ENCODE measurements at places on chromosomes 6 and 20.
A peak's percentile ranks its signal among the peaks of the same experiment; 100 is the strongest.

DNA sequence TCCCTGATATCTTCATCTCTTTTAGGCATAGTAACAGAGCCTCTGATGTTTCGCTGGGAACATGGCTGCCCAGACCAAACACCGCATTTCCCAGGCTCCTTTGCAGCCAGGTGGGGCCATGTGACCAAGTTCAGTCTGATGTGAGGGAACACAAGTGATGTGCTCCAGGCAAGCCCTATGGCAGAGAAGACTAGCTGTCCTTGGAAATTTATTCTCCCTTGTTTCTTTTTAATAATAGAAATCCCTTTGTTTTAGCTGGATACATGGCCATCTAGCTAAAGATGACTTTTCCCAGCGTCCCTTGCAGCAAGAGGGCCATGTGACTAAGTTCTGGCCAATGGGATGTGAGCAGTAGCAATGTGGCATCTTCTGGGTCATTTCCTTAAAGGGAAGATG is 30.8 kb downstream of the SLC2A10 start:
- DNase-seq = no peak

DNA sequence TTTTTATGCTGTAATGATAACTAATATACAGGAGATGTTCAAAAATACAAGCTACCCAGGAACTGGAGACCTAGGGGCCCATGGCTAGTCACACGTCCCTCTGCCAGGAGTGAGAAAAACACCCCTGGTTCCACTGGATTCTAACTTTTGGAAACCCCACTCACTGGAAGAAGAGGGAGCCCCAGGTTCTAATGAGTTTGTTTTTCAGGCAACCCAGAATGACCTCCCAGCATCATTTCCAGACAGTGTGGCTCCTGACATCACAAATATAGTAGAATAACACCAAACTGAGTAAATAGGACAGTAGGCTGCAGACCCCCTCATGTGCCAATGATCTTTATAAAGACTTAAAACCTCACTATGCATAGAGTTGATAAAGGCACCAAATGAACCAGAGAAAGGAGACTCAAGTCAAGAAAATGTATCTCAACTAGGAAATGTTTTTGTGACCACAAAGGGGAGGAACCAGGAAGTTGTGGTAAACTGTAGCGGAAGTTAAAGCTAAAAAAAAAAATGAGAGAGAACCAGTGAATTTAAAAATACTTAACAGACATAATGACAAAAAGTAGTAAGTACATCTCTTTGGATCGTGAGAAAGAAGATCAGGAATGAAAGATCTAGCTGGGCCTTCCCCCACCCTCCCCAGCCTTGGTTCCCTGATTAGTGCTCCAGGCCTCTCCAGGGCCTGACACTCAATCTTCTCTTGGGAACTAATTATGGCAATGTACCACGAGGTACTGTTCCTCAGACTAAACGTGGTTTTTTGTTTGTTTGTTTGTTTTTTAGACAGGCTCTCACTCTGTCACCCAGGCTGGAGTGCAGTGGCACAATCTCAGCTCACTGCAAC is 19.8 kb downstream of the HLA-E start:
- no peak for DNase-seq

- DNase-seq = no peak
These were observed 12.1 kb downstream of the LGSN start for GRCh38 chr6:63307581-63308246.

- no peak for DNase-seq
These were observed 76.6 kb upstream of the CST7 start for GRCh38 chr20:24872291-24873024.

- DNase-seq = peak; percentile 69
These were observed 392.7 kb upstream of the MAN1A1 start for GRCh38 chr6:119742188-119742803.

DNA sequence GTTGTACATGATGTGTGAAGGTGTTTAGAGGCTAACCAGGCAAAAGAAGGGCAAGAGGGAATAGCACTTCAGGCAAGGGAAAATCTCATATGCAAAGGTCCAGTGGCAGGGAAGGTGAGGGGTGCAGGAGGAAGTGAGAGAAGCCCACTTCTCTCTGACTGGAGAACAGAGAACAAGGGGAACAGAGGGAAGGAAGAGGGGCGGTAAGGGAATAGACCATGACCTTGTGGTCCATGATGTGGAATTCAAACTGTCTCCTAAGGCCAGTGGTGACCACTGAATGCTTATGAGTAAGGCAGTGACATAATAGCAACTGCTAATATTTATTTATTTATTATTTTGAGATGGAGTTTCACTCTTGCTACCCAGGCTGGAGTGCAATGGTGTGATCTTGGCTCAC is 20.6 kb upstream of the SLC9A8 start:
- DNase-seq = no peak

- DNase-seq = no peak
These were observed 19.0 kb upstream of the SERINC3 start for GRCh38 chr20:44540834-44541233.

- no peak for DNase-seq
These were observed 417.3 kb upstream of the MARCKS start for GRCh38 chr6:113439866-113440265.

GRCh38 chr20:40339661-40340449 is 349.2 kb downstream of the MAFB start:
- no peak for DNase-seq

DNA sequence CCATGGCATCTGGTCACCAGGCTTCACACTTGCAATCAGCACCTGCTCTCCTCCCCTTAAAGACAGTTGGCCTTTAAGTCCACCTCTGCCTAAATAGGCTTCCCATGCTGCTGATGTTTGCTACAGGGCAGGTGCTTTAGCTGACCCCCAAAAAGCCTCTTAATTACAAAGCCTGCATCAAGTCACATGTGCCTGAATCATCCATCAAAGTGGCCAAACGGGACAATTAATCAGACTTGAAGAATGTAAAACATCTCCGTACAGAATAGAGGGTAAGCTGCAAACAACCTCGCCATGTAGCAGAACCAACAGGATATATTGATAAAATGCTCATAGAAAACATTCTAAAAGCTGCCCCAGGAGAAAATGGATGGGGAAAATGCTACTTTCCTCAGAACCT is 7.4 kb downstream of the LY86 start:
- no peak for DNase-seq

GRCh38 chr20:24994186-24994465 is 1.6 kb upstream of the APMAP start:
- DNase-seq = no peak

- DNase-seq = no peak
These were observed at the start of gene PDE7B for GRCh38 chr6:135851442-135852271. Gene PDE7B (plus strand): TSS chr6:135851701.

Data from hematopoietic multipotent progenitor cell treated with erythropoietin and hydrocortisone succinate and interleukin-3 and kit ligand, for 15 days (in vitro differentiated cells).